HAP-1 (cell line): ENCODE measurements at places on chromosomes 16 and 17.

- no peak for DNase-seq
Observed at GRCh38 chr17:65750631-65751115, 189.2 kb upstream of the AXIN2 start.

DNA sequence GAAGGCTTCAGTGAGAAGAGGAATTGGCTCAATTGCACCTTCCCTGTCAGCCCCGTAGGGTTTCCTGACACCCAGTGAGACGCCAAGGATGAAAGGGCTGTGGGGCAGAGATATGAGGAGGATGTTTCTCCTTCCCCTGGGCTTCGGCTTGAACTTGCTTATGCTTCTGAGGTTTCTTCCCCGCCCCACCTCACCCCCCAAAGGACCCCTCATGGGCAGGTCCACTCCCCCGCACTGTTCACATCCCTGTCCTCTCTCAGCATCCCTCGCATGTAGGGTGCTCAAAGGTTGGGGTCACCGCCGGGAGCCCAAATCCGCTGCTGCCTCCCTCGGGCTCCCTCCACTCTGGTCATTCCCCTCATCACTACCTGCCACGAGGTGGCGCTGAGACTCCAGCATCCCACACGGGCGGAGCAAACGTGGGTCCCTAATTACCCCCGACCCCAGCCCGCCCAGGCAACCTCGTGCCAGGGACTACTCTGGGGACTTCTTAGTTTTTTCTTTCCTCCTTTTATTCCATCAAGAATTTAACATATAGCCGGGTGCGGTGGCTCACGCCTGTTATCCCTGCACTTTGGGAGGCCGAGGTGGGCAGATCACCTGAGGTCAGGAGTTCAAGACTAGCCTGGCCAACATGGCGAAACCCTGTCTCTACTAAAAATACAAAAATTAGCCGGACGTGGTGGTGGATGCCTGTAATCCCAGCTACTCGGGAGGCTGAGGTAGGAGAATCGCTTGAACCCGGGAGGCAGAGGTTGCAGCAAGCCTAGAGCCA, 3.3 kb upstream of the TRARG1 start:
- DNase-seq: peak; percentile 87

DNA sequence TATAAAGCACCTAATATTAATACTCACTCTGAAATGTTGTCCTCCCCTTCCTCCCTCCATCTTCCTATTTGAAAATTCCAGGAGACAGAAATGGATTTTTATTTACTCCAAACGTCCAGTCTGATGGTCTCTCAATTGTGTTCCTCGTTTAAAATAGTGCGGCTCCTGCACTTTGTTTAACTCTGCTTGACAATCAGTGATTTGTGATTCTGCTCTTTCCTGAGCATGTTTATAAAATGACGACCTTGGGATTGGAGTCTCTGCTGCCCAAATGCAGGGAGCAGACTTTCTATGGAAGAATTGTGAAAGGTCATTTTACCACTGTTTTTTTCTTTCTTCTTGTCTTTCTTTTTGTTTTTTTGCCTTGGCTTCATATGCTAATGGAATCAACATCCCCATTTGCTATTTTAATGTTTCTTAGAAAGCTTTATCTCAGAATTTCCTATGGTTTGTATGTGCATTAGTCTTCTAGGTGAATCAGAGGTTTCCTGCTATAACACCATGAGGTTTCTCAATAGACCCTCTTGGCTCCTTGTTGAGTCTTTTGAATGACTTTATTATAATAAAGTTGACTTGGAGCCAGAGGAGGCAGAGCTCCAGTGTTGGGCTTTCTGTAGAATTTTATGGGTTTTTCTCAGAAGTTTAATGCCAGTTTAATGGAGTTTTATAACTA, 376.5 kb downstream of the CDH11 start:
- no peak for DNase-seq

DNA sequence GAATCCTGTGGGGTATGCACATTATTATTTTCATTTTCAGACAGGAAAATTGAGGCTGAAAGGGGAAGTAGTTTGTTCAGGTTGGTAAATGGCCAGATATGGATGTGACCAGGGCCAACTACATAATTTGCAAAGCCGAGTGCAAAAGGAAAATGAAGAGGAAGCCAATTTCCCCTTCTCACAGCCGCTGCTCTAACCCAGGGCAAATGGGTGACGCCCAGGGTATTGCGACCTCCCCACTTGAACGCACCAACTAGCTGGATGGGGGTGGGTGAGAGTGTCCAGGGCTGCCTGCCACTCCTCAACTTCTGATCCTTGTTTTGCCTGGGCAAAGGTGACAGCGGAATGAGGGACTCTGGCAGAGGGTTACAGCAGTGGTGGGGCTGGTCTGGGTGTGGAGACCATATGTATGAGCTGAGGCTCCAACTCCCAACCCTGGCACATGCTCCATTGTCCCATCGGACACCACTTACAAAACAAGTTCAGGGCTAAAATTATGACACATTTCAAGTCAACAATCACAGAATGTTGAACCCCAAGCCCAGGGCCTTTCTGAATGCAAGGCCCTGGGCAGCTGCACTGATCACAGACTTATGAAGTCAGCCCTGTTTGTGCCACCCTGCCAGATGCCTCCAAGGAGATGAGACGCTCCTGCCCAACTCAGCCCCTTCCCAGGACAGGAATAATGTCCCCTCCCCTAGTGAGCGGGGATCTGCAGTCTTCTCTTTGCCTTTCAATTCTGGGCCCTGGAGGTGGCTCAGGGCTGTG, 1.7 kb downstream of the ANKRD40CL start:
- DNase-seq: no peak

DNA sequence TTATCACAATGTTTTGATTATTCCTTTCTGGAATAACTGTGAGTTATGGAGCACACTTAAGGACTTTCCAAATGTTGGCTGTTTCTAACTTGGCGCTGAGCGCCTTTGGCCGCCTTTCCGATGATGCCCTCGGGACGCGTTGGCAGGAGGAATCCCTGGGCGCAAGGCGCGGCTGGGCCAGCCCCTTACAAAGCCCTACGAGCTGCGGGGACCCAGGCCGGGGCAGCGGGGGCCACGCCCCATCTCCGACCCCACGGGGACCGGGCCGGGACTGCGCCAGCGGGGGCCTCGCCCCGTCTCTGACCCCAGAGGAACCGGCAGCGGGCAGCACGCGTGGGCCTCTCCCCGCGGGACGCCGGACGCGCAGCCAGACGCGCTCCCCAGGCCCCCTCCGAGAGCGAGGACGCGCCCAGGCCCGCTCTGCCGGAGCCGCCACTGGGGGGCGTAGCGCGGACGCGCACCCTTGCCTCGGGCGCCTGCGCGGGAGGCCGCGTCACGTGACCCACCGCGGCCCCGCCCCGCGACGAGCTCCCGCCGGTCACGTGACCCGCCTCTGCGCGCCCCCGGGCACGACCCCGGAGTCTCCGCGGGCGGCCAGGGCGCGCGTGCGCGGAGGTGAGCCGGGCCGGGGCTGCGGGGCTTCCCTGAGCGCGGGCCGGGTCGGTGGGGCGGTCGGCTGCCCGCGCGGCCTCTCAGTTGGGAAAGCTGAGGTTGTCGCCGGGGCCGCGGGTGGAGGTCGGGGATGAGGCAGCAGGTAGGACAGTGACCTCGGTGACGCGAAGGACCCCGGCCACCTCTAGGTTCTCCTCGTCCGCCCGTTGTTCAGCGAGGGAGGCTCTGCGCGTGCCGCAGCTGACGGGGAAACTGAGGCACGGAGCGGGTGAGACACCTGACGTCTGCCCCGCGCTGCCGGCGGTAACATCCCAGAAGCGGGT, at the start of gene GAA:
Gene GAA, plus strand, starts transcription at position 571 of the 935 bp plus-strand sequence. CDS start 3,006 bp downstream, outside the sequence.
- peak; percentile 90 for DNase-seq

GRCh38 chr16:22336581-22336980, 37.8 kb downstream of the CDR2 start:
- no peak for DNase-seq

DNA sequence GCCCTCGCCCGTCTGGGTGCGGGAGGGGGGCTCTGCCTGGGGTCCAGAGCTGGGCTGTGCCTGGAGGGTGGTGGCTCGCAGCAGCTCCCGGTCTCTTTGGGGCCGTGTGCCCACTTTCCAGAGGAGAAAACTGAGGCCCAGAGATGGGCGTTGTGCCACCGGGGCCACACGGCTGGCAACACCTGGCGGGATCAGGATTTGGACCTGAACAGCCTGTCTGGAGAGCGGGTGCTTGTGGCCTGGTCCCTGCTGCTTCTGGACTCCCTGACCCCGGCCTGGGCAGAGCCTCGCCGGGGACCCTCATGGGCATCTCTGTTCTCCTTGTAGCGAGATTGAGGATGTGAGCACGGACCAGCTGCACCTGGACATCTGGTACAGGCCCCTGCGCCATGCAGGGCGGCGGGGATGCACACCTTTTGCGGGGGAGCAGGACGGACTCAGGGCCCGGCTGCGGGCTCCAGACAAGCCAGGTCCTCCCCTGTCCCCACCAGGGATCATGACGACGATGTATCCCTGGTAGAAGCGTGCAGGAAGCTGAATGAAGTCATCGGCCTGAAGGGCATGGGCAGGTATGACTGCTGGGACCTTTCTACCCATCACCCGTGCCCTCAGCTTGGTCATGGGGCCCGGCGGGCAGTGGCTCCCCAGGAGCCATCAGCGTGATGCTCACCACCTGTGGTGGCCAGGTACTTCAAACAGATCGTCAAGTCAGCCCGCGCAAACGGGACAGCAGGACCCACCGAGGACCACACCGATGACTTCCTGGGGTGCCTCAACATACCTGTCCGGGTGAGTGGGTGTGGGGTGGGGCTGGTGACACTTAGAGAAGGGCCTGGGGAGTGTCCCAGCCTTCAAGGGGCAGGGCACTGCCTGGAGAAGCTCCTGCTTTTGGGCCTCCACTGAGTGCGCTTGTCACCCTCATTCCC, 8.3 kb downstream of the BAIAP3 start:
- DNase-seq: no peak

DNA sequence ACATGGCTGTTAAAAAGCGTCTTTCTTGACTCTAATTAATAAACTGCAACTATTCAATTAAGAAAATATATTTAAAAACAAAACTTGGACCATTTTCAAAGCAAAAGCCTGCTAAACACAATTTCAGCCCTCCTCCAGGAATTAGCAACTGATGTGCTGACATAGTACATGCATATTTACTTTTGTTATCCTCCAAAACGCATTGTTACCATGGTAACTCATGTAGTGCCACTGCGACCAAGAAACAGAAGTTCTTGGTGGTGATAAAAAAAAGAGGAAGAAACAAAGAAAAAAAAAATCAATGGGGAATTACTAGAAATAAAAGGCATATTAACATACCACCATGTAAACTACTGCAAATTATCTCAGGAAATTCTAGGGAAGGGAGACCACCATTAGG, 793.4 kb upstream of the CDH8 start:
- DNase-seq: no peak

GRCh38 chr16:715477-716199, 720 bp downstream of the METRN start:
- DNase-seq: peak; percentile 32

DNA sequence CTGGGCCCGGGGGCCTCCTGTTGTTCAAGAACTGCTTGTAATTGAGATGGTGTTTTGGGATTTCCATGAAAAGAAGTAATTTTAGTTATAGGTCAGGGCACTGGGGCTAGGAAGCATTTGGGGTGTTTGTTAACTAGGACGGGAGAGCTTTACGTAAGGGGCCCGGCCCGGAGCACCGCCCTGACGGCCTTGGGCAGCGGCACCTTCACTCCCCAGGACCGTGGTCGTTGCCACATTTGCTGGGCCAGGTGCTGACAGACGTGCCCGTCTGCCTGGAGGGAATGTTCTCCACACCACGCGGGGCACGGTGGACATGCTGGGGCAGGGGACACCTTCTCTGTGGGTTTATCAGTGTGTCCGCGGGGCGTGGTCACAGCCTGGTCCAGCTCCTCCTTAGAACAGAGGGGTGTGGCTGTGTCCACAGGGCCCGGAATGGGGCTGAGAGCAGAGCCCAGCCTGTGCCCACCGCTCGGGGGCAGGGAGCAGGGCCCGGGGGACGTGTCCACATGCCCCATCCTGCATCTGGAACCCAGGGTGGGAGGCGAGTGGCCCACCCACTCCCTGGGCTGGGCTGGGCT, 57.7 kb downstream of the BAIAP2 start:
- DNase-seq: no peak

DNA sequence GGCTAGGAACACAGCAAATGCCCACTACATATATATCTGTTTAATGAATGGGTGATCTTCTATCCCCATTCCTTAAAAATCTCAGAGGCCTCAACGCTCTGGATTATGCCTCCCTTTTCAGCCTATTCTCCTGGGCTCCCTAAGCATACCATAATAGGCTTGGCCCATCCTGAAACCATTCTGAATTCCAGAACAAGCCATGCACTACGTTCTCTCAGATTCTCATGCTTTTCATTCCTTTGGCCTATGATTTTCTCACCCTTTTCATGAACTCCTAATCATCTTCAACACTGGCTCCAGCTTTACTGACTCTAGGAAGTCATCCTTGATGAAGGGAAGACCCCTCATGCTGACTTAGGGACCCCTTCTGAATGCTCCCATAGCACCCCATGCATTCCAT, 71.1 kb downstream of the RPGRIP1L start:
- DNase-seq: no peak
